CD4-positive, alpha-beta T cell treated with Interleukin-17A for 1 hour (primary cell): ENCODE measurements at places on chromosomes 3 and 15.
A peak's percentile ranks its signal among the peaks of the same experiment; 100 is the strongest.

- DNase-seq = no peak
These were observed 222.7 kb upstream of the PLSCR5 start for GRCh38 chr3:146827836-146828235.

DNA sequence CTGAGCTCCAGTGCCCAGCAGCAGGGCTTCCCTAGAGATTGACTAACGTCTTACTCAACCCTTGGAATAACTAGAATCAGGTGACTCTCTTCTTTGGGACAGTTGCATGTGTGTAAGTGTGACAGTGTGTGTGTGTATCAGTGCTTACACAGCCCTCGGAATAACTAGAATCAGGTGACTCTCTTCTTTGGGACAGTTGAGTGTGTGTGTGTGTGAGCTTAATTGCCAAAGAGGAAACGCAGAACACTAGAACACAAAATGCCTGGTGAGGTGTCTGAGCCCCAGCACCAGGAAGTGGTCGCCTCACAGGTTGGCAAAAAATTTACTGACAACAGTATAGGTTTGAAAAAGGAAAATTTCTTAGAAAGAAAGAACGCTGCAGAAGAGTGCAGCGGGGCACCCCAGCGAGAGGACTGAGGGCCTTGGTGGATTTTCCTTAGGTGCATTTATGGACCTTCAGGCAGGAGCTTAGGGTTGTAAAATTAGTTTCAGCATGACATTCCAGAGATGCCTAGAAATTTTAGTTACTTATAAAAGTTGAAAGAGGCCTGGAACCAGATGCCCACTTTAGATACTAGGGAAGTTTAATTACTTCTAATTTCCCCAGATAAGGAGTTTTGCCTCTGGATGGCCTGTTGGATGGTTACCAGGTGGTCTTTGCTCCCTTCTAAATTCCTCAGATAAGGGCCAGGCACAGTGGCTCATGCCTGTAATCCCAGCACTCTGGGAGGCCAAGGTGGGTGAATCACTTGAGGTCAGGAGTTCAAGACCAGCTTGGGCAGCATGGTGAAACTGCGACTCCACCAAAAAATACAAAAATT, 3.7 kb upstream of the WDR82 start:
- peak; percentile 74 for DNase-seq

- DNase-seq = no peak
These were observed 224.8 kb upstream of the TMCO5A start for GRCh38 chr15:37709669-37710068.

DNA sequence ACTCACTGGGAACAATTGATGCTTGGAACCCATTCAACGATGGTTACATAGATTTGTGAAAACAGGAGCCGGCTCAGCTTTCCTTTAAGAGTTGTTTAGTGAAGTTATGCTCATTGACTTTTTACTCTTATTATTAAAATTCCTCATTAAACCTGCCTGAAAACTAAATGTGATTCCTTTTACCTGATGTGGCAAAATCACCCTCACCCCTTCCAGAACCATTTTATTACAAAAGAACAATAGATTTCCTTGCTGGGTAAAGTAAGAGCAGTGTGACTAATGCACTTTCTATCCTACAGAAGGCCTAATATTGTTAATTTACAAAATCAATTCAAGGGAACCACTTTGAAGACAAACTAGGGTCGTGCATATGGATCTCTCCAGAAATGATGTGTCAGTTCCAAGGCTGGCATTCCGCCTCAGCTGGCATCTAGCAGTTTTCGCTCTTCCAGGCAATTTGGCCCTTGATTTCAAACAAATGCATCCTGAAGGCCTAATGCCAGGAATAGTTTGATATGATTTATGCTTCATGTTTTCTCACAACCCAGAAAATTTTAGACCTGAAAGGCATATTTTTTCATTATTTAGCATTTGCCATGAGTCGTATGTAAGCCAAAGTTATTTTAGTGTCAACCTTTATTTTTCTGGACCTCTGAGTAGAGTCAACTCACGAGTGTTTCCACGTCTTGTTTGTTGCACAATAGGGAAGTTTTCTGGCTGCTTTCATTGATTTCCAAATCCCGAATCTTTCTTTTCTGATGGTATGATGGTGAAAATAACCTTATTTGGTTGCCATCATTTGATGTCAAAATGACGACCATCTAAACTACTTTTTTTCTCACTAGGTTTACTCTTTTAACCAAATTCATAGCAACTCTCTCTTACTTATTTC, 447.8 kb downstream of the MECOM start:
- DNase-seq = no peak

DNA sequence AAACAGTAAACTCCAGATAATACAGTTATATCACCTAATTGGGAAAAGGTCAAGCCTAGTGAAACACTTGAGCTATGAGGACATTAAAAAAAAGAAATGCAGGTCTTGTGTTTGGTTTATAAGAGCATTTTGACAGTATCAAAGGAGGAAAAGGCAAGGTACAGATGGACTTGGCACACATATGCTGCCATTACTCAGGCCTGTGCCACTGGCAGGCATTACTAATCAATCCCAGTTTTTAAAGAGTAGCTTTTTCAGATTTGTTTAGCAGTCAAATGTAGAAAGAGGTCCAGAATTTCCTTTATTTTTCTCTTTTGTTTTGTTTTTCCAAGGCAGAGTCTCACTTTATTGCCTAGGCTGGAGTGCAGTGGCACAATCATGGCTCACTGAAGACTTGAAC, 38.9 kb downstream of the MDFIC2 start:
- no peak for DNase-seq

- no peak for DNase-seq
These were observed 198.0 kb downstream of the THRB start for GRCh38 chr3:24296441-24297205.

- DNase-seq = no peak
These were observed 540 bp downstream of the KLHDC8B start for GRCh38 chr3:49171775-49172500.

DNA sequence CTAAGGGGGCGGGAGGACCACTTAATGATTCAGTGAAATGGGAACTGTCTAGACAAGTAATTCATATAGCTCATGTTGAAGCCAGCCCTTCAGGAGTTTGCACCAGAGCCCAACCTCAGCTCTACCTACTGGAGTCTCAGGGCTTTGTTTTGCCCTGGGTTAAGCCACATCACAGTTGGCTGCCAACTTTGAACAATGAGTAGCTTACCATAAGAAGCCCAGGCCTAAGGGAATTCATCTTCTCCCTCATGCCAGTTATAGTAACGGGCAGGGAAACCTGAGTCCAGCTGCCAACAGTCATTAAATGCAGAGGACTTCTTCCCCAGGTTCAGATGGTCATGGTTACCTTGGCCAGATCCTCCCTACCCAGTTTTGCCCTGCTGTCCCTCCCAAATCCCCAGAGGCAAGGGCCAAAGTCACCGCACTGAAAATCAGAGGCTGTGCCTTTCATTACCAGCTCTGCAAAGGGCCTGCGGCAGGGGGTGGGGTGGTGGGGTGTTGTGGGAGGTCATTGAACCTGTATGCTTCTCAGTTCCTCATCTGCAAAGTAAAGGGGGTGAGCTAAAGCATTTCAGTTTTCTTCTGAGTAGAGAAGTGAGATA, 302.2 kb upstream of the NR2E3 start:
- DNase-seq = no peak

DNA sequence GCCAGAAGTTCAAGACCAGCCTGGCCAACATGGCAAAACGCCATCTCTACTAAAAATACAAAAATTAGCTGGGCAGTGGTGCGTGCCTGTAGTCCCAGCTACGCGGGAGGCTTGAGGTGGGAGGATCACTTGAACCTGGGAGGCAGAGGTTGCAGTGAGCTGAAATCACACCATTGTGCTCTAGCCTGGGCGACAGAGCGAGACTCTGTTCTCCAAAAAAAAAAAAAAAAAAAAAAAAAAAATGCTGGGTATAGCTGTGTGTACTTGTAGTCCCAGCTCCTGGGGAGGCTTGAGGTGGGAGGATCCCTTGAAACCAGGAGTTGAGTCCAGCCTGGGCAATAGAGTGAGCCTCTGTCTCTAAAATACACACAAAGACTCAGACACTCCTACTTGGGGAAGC, 32.0 kb downstream of the PPP1R2 start:
- no peak for DNase-seq

DNA sequence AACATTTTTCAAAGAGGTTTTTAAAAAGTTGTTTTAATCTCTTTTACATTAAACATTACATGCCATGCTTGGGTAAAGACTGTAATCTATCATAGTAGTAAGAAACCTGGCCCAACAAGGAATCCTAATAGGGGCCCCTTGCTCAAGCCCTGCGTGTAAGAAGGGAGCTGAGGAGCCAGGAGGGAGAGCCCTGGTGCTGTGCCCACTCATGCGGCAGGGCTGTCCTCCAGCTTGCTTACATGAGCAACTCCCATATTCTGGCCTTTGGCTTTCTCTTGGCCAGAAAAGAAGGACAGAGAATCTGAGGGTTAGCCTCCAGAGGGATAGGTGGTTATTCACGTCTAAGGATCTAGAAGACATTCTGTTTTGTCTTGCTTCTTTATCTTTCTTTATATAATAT, 49.8 kb downstream of the KBTBD12 start:
- no peak for DNase-seq

- DNase-seq = no peak
These were observed 981.3 kb upstream of the ALCAM start for GRCh38 chr3:104385421-104385820.

- DNase-seq = no peak
These were observed 34.7 kb upstream of the TUBGCP5 start for GRCh38 chr15:23073890-23074646.

DNA sequence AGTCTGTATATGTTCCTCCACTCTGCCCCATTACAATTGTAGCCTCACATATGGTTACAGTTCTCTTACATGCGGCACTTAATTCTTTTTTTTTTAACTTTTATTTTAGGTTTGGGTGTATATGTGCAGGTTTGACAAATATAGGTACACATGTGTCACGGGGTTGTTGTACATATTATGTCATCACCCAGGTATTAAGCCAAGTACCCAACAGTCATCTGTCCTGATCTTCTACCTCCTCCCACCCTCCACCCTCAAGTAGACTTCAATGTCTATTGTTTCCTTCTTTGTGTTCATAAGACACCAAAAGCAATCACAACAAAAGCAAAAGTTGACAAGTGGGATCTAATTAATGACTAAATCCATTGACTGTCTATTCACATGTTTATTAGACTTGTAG, 144.6 kb upstream of the TP63 start:
- DNase-seq = no peak

GRCh38 chr15:29064290-29064689, 178.5 kb downstream of the APBA2 start:
- no peak for DNase-seq

GRCh38 chr15:98164571-98164970, 204.1 kb downstream of the ARRDC4 start:
- no peak for DNase-seq

DNA sequence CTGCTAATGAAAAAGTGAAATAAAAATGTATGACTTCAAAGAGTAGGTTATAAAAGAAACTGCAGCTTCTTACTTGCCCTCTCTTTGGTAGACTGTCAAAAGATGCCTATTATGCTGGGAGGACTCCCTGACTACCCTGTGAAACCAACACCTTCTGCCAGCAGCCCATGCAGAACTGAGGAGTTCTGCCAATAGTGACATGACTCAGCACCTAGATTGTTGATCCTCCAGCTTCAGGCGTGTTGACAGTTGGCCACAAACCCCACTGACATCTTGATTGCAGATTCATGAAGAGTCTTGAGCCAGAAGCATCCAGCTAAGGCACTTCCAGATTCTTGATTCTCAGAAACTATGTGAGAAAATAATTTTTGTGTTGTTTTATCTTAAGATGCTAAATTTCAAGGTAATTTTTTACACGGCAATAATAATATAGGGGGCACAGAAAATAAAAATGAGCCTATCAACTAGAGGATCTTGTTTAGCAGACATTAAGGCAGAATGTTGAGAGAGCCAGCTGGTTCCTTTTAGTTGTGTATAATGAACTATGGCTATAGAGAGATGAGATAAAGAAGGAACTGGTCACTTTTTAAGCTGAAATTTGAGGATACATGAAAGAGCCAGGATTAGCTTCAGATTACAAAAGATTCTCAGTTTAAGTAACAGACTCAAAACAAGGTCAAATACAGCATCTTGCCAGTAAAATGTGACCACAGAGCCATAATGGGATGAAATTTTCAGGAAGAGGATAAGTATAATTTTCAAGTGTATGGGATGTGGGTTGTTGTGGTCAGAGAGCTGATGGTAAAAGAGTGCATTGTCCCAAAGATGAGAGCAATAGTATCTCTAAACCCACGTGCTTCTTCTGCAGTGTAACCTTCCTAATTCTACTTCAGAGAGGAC, 588.7 kb upstream of the CBLB start:
- DNase-seq = no peak

DNA sequence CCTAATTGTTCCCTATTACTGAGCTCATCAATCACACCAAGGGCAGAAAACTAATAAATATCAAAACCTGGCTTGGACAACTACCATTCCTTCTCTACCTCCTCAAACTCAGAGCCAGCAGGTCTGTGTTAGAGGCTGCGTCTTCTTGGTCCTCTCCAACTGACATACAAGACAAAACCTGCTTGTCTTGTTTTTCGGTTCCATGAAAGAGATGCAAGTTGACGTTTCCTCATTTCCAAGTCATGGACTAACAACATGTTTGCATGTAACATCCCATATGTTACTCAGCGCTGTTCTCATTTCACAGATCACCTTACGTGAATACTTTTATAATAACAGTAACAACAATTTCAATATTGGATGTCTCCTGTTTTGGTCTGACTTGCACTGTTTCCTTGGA, 110.9 kb downstream of the LMLN start:
- DNase-seq = no peak

DNA sequence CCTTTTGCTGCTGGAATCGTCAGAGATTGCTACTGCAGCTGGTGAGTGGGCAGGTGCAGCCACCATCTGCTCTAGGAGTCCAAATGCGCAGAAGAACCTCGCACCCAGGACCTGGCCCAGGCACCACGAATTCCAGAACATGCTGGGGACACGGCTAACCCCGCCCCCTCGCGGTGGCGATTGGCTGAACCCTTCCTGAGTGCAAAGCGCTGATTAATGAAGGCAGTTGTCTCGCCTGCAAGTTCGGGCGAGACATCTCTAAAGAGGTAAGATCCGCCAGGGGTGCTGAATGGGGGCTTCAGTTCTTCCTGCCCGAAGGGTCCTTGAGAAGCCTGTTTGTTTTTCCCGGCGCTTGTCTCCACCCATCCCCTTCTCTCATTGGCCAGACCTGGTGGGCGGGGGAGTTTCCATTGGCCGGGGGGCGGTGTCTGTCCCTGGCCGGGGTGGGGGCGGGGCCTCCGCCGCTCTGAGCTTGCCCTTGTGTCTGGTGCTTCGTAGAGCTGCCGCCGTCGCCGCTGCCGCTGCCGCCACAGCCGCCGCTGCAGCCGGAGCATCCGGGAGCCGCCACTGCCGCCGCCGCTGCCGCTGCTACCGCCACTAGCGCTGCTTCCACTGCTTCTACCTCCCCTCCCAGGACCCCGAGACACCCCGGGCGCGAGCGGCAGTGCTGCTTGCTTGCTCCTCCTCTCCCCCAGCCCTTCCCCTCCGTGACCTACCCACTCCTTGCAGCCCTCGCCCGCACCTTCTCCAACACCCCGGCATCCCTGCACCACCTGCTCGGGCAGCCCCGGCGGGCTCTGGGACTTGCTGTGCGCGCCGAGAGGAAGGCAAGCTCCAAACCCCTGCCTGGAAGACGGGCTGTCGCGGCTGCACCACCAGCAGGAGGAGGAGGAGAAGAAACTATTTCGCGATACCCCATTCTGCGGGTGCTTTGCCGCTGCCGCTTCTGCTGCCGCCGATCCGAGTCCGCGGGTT, at the start of gene CADM2:
CADM2 (plus strand) TSS at position 495 of the 975 bp plus-strand sequence.
- DNase-seq = peak; percentile 63

GRCh38 chr3:138781012-138781470, 53.7 kb downstream of the PIK3CB start:
- peak; percentile 84 for DNase-seq

GRCh38 chr3:8980756-8981257, 17.5 kb upstream of the RAD18 start:
- no peak for DNase-seq
